Activated T-cell treated with anti-CD3 and anti-CD28 coated beads, Interleukin-2, amount 50 U/mL, for 1 hour (primary cell): ENCODE measurements at places on chromosomes 12 and 14.

- no peak for DNase-seq
These were observed 26.7 kb downstream of the NIN start for GRCh38 chr14:50804181-50804721.

- no peak for DNase-seq
These were observed 203.6 kb upstream of the DIO3 start for GRCh38 chr14:101357559-101358319.

- DNase-seq: no peak
These were observed 878.1 kb downstream of the C12orf50 start for GRCh38 chr12:87150969-87151662.

GRCh38 chr12:20868277-20868676 is 57.8 kb downstream of the SLCO1B3 start:
- no peak for DNase-seq

DNA sequence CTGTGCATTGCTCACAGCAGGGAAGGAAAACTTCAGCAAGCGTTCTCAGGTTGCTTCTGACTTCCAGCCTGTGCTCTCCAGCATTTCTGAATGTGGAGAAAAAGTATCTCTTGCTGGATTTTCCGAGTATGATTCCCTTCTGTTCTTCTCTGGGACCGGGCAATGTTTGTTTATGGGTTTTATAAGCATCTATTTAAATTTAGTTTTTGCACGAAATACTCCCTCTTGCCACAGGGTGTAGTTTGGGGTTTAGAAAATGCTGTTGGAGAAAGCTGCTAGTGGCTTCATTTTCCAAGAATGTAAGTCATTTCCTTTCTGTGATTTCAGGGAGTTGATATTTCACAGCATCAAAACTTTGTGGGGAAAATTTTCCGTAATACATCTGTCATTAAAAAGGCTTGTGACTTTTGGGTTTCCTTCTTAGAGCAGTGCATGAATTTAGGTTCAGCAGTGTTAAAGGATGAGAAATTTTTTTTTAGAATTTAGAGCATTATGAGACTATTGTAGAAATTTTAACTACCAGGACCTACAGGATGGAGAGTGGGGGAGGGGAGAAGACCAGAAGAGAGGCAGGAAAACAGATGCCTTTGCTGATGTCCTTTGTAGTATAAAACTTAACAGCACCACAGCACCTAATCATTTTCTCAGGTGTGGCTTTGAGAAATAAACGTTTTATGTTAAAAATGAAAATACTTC is 1.5 kb downstream of the FRMD6 start:
- DNase-seq: no peak

DNA sequence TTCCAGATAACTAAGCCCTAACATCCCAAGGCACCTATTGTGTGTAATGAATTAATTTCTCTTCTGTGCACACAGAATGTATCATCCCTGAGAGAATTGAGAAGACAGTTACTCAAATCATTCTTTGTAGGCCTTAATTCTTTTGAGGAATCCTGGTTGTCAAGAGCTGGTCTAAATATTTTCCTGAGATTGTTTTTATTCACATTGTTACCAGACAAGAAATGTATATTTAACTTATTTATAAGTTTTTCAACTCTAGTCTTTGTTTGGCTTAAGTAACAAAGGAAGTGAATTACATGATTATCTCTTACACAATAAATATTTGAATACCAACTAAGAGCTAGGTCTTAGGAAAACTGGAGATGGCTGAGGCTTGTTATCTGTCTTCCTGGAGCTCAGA is 169.4 kb downstream of the DACT1 start:
- DNase-seq: no peak

- no peak for DNase-seq
These were observed 83.8 kb upstream of the DNM1L start for GRCh38 chr12:32595251-32595650.

GRCh38 chr14:103333754-103334643 is at the start of gene EIF5:
Gene EIF5 (plus strand): TSS chr14:103334237. CDS start chr14:103335861, 1,624 bp downstream.
- DNase-seq: peak; percentile 98

DNA sequence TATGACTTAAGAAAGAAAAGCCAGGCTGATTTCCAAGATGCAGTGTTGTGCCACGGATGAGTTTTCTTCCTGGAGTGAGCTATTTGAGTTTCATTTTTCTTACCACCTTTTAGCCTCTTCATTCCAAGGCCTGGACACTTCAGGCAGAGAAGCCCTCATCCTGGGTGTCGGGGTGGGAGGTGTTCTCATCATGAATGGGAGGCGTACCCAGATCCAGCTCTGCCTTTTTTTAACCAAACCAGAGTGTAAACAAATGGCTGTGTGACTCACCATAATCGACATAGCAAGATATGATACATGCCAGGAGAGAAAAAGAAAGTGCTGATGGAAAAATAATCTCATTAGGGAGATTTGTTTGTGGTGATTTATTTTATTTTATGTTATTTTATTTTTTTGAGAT is 79.9 kb downstream of the ARF6 start:
- DNase-seq: no peak

DNA sequence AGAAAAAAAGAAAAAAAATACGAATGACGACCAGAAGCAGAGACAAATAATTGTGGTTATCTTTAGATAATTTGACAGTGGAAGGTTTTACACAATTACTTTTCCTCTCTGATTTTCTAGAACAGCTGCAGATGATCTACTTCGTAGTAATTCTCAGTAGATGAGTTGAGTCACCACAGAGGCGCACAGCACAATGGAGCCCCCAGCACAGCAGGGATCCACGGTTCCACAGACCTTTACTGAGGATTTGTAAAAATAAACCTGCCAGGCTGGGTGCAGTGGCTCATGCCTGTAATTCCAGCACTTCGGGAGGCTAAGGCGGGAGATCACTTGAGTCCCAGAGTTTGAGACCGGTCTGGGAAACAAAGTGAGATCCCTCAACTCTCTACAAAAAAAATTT is 29.3 kb downstream of the AMN start:
- DNase-seq: no peak

GRCh38 chr12:64116969-64117368 is 105.1 kb downstream of the KICS2 start:
- DNase-seq: no peak

- peak; percentile 60 for DNase-seq
These were observed 26.5 kb downstream of the ZBTB42 start for GRCh38 chr14:104827177-104828055.

- DNase-seq: no peak
These were observed 40.7 kb upstream of the CMKLR1 start for GRCh38 chr12:108379823-108380222.

DNA sequence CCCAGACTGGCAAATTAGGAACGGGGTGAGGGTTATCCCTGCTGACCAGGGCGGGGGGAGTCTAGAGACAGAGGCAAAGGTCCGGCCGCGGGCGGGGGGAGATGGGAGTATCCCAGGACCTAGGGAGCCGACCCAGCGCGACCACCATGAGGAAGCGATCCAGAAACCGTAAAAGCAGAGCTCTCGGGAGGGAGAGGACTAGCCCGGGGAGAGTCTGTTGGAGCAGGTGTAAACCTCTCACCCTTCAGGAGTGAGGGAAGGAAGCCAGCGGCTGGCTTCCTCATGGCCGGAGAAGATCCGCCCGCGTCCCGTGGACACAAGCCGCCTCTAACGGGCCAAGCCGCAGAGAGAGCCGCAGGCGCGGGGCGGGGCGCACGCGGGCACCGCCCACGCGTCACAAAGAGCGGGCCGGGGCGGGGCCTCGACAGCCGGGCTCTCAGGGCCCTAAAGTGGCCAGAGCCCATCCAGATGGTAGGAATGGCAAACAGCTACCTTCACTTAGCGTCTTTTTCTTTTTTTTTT is at the start of gene ACRBP:
ACRBP (minus strand) TSS at position 350 of the 522 bp plus-strand sequence; CDS start at position 284, 66 bp downstream.
- peak; percentile 42 for DNase-seq

DNA sequence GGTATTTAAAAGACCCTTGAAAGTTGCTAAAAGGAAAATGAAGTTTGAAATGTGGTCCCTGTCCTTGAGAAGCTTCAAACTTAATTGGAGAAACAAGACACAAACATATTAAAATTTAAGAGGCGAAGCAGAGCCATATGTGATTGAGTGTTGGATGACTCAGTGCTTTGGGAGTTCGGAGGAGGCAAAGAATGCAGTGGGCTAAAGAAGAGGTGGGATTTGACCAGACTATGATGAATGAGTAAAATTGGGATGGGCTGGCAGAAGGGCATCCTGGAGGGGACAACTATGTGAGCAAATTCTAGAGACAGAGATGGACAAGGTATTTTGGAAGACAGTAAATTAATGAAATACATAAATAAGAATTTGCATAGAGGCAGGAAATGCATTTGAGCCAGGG is 358.6 kb downstream of the EGLN3 start:
- no peak for DNase-seq

DNA sequence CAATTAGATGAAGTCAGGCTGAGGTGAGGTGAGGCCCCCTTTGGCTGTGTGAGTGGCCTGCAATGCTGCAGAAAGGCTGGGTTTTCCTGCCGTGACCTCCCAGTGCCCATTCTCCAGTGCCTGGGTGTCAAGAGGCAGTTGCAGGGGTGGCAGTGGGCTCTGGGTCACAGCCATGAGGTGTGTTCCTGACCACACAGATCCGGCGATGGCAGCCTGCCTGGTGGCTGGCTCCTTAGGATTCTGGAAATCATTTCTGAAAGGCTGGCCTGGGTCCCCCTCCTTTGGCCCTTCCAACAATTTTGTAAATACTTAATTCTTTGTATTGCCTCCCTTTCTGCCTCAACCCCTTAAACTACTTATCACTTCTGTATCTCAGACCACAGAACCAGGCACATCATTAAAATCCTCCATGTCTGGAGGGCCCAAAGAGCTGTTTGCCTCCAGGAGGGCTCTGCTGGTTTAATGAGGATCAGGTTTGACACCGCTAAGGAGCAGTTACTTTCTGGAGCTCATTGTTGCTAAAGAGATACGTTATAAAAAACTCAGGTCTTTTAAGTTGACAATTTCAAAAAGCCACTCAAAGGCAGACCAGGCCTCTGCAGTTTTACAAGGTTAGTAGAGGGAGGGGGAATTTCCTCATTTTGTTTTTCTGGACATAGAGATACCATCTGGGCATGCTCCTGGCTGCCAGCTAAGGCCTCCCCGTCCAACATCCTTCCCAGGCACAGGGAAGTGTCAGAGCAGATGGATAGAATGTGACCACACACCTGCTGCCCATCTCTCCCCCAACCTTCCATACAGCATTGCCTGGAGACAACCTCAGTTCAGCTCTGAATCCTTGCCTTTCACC is 204.4 kb downstream of the FOXN3 start:
- DNase-seq: no peak

- DNase-seq: no peak
These were observed 587 bp upstream of the C12orf75 start for GRCh38 chr12:105329926-105330282.

DNA sequence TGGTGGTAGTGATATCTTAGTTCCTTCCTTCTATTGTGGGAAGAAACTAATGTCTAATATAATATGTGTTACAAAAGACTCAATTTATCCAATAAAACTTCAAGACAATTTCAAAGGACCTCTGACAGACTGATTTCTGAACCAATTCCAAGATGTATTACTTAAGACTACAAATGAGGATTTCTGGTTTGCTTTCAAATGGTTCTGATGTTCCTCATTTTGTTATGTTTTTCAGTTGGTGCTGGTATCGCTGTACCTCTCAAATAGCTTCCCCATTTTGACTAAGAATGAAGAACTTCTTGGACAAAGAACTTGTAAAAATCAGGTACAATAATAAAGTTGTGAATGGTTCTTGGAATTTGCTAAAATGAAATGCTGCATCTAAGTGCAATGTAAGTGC is 19.4 kb upstream of the MBIP start:
- no peak for DNase-seq

DNA sequence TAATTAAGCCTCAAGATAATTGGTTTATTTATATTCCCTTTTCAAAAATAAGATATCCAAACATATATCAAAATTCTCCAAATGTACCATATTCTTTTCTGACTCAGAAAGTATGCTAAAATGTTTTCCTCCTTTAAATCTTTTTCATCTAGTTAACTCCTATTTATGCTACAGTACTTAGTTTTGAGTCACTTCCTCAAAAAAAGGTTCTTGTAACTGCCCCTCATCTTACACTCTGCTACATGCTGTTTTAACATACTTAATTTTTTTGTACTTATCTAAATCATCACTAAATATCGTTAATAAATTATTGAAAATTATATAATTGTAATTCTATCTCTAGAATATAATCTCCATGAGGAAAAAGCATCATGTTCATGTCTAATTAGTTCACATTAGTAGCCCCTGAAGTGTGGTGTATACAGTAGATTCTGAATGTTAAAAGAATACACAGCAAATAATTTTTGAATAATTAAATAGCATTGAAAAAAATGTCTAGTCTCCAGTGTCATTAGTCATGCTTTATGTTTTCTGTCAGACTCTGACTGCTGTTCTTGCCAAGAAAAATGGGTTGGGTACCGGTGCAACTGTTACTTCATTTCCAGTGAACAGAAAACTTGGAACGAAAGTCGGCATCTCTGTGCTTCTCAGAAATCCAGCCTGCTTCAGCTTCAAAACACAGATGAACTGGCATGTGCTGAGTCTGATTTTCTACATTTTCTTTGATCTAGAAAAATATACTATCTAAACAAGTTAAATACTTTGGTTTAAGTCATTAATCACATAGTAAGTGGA is 3.5 kb downstream of the KLRD1 start:
- DNase-seq: no peak

- DNase-seq: no peak
These were observed 340.5 kb downstream of the FUT8 start for GRCh38 chr14:65753061-65753460.

GRCh38 chr12:5577741-5578140 is 145.8 kb downstream of the NTF3 start:
- DNase-seq: no peak

- DNase-seq: no peak
These were observed at the start of gene P2RX2 for GRCh38 chr12:132618683-132619043. Gene P2RX2 (plus strand): TSS chr12:132618776. CDS start chr12:132618817, 41 bp downstream.

DNA sequence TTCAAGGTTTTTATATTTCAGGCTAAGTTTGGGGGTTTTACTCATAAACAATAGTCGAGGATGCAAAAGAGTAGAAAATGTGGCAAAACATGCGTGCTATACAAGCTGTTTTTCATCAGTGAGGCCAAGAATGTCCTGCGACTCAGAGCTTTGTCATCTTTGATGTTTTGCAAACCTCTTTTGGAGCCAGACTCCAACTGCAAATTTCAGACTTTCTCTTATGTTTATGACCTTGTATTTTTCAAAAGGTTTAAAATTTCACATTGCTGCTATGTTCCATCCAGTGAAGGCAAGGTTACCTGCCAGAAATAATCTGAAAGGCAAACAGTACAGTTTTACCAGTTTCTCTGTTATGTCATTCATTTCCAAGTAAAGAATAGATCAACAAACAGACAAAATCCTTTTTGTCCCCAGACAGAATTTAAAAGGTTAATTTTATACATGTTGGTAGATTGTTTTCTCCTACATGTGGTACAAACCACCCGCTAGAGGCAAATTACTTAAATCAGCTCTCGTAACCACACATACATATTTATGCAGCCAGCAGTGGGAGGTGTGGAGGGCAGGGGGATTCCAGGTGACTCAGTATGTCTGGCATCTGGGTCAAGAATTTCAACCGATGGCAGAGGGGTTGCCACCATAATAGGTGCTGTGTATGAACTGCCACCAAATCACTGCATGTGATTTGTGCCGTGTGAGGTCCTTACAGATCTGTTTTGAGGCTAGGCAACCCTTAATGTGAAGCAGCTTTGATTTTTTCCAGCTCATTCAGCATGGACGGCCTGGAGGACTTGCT is 119.8 kb upstream of the CPM start:
- DNase-seq: no peak
